ENCODE measurements at places on chromosomes 2 and 18.
A peak's percentile ranks its signal among the peaks of the same experiment; 100 is the strongest.

DNA sequence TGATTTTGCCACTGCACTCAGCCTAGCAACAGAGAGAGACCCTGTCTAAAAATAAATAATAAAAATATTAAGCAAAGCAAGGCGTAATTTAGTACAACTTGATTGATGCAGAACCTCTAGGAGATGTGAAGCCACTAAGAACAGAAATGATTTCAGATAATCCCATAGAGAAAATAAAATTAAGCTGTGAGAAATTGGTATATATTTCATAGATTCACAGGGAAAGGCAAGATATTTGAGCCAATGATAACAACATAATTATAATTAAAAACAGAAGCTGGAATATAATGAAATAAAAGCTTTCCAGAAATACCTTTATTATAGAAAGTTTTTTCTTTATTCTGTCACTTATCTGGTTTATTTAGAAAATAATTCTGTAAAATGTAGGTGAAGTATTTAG lies 88.9 kb upstream of the GULP1 start:
- DNase-seq = no peak

DNA sequence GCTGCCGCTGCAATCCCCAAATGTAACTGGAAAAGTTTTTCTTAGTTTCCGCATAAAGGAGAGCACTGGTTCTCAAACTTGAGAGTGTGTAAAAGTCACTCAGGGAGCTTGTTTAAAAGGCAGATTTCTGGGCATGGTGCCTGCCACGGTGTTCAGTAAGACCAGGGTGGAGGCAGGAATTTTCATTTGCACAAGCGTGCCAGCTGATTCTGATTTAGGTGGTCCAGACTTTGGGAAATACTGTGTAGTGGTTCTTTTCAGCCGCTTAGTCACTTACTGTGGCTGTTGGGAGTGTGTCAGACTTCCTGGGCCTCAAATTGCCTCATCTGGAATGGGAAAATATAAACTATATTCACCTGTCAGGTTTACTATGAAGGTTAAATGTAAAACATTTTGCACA lies 788 bp downstream of the ARMC9 start:
- DNase-seq = no peak

GRCh38 chr2:169709981-169710380 lies 15.7 kb downstream of the PHOSPHO2 start:
- DNase-seq = no peak

DNA sequence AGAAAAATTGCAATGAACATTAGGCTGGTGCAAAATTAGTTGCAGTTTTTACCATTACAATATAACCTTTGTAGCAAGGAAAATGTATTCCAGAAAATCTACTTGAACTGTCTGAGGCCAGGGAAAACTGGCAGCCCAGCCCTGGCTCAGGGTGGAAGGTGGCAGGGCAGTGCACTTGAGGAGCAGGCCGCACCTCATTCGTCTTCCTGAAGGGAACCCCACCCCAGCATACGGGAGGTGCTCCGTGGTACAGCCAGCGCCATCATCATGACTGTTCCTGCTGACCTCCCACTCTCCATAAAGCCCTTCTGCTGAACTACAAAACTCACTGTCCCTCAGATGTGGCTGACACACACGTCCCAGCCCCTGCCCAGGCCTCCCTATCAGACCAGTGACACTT lies 65.9 kb upstream of the TFCP2L1 start:
- no peak for DNase-seq

DNA sequence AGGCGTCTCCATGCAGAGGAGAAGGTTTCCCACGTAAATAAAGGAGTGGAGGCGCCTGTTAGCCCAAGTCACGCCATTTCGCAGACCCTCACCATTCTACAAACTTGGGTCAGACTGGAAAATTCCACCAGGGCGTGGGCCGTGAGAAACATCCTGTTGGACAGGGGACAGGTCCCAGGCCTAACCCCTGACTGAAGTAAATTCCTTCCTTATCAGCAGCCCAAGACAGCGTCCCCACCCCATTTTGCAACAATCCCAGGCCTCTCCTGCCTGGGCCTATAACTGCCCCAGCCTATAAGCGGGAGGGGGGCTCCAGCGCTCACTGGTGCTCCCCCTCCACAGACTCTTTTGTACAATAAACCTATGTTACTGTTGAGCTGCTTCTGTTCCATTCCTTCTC lies 57.3 kb upstream of the CBLN2 start:
- no peak for DNase-seq

DNA sequence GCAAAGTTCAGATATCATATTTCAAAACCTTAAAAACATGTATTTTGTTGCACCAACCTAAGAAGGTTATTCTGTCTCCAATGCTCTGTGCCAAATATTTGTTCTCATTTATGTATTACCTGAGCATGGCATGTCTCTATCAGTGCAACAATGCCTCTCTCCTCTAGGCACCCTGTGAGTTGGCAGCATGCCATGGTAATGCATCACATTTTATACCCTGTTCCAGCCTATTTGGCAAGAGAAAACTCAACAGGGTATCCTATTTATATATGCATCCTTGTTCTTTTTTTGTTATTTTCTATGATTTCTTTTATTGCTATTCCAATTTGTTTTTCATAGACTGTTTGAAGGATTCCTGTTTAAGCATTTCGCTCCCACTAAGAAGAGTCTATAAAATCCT lies 126.3 kb upstream of the NRXN1 start:
- DNase-seq = no peak

- no peak for DNase-seq
Observed at GRCh38 chr2:3656762-3657721, 958 bp upstream of the ALLC start.

- DNase-seq = peak; percentile 40
Observed at GRCh38 chr2:165863810-165864261, 69.8 kb upstream of the GALNT3 start.

- DNase-seq = peak; percentile 61
Observed at GRCh38 chr2:42961385-42961811, 169.0 kb upstream of the HAAO start.

DNA sequence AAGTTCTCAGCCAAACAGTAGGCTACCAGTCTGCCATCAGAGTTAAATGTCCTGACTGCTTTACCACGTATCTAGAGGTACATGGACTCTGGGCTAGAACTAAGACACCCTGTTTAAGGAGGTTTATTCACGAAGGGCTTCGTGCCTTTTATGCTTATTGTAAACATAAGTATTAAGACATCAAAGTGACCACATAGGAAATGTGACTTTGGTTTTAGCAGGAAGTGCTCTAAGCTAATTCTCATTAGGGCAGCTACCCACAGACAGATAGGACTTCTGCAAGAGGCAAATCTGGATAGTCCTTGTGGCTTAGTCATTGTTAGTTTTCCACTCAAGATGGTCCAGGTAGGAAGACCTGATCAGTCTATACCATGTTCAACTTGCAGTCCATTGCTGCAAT lies 233.3 kb upstream of the MGAT5 start:
- DNase-seq = no peak

- DNase-seq = no peak
Observed at GRCh38 chr18:51137026-51137729, 60.3 kb downstream of the MEX3C start.
